ENCODE measurements at places on chromosomes 12 and 14.

DNA sequence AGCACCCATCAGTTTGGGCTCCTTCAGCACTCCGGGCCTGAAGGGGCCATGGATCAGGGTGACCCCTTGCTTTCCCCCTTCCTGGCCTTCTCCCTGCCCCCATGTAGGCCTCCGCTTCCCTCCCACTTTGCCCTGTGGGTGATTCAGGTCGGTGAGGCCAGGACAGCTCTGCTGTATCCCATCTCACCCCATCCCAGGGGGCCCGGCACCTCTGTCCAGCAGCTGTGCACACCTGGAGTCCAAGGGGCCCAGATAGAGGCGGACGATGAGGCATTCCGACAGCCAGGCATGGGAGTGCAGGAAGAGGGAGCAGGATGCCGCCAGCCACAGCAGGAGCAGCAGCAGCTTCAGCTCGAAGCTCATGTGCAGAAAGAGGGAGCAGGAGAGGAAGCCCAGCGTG lies 11.4 kb downstream of the LTB4R start:
- no peak for DNase-seq

DNA sequence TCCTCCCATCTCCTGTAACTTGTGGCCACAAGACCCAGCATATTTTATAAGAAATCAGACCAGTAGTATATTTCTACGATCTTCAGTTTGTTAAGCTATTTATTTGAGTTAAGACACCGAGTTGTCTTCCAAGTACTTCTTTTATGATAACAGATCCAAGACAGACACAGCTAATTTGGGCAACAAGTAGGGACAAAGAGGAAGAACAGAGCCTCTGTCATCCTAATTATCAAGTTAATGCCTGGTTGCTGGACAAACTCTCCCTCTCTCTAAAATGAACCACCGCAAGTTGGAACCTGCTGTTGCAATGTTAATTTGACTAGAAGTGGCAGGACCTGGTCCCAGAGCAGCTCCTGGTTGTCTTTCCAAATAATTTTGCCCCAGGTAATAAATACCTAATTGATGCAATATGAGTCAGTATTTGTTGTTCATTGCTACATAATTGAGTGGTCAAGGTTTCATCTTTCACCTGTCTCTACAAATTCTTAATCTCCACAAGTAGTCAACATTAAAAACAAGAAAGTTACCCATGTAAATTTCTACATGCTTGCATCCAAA lies 323.7 kb downstream of the PAWR start:
- no peak for DNase-seq

DNA sequence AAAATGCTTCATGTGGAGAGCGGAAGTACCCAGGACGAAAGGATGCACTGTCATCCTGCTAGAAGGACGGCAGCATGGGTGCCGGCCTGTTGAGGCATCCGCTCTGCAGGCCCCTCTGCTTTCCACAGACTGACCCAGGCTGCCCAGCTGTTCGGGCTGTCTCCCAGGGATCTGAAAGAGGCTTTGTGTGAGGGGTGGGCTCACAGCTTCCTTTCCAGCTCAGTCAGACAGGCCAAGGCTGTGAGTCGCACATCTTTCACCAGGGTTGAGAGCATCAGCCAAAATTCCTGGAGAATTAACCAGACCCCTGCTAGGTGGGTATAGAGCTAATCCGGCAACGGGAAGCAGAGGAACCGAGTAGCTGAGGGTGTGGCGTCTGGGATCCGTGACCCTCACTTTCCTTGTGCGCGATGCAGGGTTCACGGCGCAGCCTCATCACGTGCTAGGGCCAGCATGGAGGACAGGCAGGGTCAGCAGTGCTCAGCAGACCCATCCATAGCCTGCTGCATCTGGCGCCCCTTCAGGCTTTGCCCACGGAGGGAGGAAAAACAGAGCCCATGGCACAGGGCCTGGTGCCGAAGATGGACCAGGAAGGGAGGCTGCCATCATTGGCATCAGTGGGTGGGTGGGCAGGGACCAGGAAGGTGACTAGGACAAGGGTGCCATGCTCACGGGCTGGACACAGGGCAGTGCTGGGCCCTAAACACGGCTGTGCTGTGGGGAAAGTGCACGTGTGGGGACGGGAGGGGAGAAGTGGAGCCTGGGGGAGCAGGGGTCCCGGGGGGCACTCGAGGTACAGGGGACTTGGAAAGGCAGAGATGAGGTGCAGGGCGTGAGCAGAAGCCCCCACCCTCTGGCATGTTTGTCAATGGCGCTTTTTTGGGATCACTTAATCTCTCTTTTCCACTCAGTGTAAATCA lies 9.2 kb upstream of the SIVA1 start:
- no peak for DNase-seq

- no peak for DNase-seq
Measured at GRCh38 chr12:11106288-11106687, 14.2 kb upstream of the TAS2R43 start.

DNA sequence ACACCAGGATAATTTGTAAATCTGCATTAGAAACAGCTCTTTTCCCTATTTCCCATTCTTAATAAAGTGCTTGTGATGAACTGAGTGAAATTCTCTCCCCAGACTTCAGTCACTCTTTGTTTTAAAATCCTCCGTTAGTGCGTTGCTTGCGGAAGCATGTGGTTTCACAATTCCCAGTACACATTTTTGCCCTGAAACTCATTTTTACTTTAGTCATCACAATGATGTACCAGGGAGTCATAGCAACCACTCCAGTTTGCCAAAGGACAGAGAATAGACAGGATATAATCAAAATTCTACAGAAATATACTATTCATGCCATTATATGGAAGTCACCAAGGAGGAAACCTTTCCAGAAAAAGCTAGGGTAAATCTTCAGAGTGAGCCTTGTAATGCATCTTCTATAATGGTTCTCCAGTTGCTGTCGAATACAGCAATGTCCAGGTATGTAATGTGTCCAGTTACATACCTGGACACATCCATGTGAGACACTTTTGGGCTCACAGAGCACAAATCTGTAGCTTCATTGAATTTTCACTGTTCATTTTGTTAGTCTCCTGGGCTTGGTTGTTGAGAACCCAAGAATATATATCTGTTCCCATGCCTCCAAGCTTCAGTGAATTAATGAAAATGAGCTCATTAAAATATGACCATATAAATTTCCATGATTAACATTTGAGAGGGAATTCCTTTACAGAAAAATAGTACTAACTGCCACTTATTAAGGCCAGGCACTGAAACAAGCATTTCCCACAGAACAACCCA lies 57.8 kb downstream of the GPR135 start:
- DNase-seq = no peak

GRCh38 chr12:26271024-26271423 lies 75.7 kb downstream of the SSPN start:
- no peak for DNase-seq

DNA sequence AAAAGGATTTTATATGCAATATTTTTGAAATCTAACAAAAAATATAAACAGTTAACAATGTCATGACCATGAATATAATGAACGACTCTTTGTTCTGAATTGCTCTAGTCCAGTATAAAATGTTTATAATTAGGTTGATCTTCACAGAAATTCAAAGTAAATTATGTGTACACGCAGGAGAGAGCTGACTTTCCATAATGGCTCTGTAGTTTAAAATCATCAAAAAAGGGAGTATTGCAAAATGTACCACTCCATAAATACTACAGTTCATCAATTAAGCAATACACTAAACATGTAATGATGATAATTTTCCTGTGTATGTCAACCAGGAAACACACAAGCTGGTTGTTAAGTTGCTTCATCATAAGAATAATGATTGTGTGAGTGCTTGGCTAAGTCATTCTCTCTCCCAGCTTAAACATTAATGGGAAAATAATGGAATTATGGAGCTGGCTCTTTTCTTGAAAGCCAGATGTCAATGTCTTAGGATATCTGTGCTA lies 189.5 kb upstream of the PLEKHG7 start:
- DNase-seq = no peak

Measured in stimulated activated CD8-positive, alpha-beta memory T cell treated with anti-CD3 and anti-CD28 coated beads, Interleukin-2, amount 100 ng/mL, for 1 hour (primary cell).